ENCODE measurements at places on chromosomes 12 and 14.

DNA sequence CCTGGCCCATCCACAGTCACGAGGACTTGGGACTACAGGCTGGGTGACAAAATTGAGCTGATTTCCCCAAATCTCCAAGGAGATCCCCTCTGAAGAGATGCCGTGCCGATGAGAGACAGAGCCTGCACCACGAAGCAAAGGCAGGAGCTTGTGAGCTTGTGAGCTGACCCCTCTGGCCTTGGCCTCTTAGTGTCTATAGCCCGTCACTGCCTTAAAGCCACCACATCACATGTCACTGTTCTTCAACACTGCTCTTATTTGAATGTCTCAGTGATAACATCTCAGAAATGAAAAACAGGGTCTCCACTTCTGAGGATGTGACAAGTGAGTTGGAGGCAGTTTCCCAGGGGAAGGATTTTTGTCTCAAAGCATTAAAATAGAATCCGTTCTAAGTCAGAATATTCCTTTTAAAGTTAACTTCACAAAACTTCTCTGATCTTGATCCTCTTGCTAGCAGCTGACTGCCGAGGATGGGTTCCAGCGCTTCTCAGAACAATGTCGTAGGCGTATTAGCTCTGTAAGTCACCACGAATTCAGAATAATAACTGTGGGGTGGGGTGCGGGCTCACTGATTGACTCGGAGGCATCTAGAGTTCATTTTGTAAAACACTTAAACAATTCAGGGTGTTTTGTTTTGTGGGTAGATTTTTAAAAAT, 37.5 kb downstream of the CHST11 start:
- DNase-seq: no peak

GRCh38 chr14:75369506-75369905, 58.3 kb upstream of the JDP2 start:
- DNase-seq: no peak

DNA sequence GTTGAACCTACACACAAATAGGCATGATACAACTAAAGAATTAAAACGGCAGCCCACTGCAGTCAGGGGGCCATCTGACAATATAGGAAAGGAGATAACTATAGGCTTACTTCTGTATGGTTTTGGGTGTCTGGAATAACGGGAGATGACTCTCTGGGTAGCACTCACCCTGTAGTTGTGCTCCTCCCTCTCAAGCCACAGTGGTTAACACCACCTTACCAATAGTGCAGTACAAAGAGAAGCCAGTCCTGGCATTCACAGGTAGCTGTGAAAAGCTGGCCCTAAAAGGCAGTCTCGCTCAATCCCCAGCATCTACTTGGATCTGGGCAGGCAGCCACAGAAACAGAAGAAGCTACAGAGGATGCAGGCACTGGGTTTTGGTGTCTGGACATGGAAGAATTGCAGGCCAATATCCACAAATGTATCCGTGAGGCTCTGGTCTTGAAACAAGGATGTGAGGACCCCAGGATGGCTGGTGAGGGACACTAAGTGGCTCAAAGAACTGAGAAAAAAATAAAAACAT, 93.0 kb downstream of the DPF3 start:
- no peak for DNase-seq

DNA sequence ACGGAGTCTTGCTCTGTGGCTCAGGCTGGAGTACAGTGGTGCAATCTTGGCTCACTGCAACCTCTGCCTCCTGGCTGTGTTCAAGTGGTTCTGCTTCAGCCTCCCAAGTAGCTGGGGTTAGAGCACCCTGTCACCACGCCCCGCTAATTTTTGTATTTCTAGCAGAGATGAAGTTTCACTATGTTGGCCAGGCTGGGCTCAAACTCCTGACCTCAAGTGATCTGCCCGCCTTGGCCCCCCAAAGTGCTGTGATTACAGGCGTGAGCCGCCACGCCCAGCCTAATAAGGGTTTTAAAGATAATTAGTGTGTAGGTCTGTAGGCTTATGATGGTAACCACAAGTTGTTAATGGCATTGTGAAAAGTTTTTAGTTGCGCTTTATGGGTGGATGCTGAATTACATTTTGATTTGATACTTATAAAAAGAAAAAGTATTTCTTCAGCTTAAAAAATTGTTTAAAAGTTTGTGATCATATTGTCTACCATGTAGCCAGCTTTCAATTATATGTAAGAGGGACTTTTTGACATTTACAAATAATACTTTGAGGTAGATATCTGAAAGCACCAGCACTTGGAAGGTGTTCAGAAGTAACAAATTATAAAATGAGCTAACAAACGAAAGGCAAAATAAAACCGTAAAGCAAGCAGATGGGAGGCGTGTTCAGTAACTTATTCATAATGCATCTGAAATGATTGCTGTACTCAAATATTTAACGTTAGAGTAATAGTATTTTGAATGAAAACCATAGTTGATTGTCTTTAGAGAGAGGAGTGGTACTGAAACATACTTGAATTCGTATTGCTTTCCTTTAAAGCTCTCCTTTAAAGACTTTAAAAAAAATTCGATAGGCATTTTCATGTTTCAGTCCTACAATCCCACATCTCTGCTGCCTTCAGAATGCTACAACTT, 37.1 kb downstream of the MDM2 start:
- no peak for DNase-seq

DNA sequence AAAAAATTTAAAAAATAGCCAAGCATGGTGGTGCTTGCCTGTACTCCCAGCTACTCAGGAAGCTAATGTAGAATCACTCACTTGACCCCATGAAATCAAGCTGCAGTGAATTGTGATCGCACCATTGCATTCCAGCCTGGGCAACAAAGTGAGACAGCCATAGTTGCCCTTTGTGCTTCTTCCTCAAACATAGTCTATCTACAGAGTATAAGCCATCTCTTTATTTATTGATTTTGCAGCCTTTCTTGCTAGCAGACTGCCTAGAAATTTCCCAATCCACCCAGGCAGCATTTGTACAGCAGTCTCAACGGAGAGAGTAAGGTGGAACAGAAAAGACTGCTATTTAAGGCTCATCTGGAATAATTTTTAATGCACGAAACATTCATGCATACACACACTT, 68.8 kb downstream of the IPO8 start:
- no peak for DNase-seq

All from cortex of kidney (tissue), 1 donor.